ENCODE measurements at places on chromosomes 6 and 20. TPM values are rescaled to one million over a fixed set of nuclear protein-coding genes. Genes with fewer than 3 reads are reported as not detected.

Gene MMP24
- not detected for total RNA-seq

Gene NNAT
- 0.66 TPM for total RNA-seq

- ATAC-seq = no peak
Measured at GRCh38 chr20:21618759-21619416, 86.6 kb upstream of the PAX1 start.

DNA sequence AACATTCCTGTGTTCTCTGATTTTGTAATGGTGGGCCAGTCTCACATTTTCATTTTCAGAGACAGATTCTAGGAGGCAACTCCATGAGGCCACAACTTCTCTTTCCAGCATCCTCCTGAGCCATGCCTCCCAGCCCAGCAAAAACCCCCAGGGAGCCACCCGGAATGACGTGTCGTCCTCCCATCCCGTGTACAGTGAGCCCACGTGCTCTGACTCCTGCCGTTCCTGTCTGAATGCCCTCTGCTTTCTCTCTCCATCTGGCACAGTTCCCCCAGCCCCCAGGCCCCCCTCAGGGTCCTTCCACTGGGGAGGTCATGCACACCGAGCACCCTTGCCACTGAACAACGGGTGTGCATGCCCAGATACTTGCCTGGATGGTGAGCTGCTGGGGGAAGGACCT, 38.0 kb downstream of the C20orf203 start:
- ATAC-seq = no peak
